Activated CD8-positive, alpha-beta memory T cell treated with anti-CD3 and anti-CD28 coated beads, Interleukin-2, amount 50 U/mL, for 48 hours (primary cell): ENCODE measurements at places on chromosomes 4 and X.
A peak's percentile ranks its signal among the peaks of the same experiment; 100 is the strongest.

DNA sequence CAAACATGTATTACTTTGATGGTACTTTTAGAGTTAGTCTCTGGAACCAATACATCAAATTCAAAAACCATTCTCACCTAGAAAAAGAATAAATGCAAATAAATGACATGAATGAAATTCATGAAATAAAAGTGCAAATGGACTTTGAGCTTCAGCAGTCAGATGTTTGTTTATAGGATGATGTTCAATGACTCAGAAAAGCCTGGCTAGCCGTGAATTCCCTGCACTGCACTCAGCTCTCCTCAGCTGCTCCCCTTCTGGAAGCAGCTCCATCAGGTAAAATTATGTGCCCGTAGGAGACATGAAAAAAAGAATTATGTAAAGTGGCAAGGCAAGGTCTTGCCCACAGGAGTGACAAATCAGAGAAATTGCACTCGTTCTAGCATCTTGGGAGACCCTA, 390.6 kb downstream of the GPM6A start:
- no peak for DNase-seq

- DNase-seq, result peak; percentile 42
Measured at GRCh38 chrX:1444561-1445500, 7.9 kb downstream of the ASMTL start.

GRCh38 chr4:76296286-76296820, 10.2 kb upstream of the STBD1 start:
- no peak for DNase-seq

DNA sequence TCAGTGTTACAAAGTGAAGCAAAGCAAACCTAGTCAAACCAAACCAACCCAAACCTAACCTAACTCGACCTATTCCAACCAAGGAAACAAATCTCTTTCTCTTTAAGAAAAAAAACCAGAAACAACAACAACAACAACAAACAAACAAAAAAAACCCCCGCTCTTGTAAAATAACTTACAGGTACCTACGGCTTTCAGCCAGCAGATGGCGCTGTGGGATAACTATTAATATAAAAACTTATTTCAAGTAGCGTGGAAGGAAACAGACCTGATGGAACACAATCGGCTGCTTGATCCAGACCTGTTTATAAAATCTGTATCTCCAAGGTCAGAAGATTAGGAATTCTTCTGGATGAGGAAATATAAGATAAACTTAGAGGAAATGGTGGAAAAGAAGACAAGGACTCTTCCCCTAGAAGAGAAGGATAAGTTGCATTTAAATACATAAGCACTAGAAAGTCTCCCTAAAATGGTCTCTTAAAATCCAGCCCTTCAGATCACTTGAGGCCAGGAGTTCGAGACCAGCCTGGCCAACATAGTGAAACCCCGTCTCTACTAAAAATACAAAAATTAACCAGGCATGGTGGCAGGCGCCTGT, 34.4 kb upstream of the CDKL5 start:
- DNase-seq, result peak; percentile 78

- DNase-seq, result no peak
Measured at GRCh38 chr4:20698382-20698781, 1.9 kb upstream of the PACRGL start.

GRCh38 chrX:13284570-13284969, 35.3 kb downstream of the ATXN3L start:
- no peak for DNase-seq

- DNase-seq, result no peak
Measured at GRCh38 chr4:155060419-155060818, 148.0 kb upstream of the NPY2R start.

- no peak for DNase-seq
Measured at GRCh38 chrX:97315939-97316338, 432.2 kb downstream of the RPA4 start.

- no peak for DNase-seq
Measured at GRCh38 chr4:39484582-39485272, 25.9 kb downstream of the LIAS start.

DNA sequence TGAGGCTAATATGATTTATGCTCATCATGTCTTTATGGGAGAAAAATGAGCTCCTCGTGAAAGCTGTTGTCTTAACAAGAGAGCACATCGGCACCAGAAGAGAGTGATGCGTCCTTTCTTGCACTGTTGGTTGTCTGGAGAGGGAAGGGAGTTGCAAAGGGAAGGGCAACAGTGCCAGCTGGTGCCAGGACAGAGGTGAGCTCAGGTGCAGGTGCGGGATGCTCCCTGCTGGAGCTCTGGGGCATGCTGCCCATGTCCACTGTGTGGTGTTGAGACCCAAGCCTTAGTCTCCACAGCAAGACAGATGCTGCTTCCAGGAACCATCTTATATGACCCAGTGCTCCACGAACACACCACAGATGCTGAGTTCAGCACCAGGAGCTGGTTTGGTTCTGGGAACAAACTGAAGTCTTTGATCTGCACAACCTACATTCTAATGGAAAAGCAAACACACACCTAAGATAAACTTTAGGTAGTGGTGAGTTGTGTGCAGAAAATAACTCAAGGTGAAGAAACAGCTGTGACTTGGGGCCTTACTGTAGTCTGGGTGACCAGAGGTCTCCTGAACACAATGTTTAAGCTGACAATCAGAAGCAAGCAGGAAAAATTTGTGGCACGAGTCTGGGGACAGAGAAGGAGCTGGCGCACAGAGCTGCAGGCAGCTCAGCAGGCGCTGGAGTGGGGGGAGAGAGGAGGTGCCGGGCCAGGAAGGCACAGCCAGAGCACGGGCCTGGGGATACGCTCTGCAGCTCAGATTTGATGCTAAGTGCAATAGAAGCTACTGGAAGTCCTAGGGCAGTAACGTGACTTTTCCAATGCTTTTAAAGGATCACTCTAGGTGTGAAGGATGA, 73.2 kb downstream of the HAUS3 start:
- no peak for DNase-seq

- no peak for DNase-seq
Measured at GRCh38 chrX:2538031-2538757, 37.4 kb upstream of the DHRSX start.

GRCh38 chrX:68550193-68550592, 51.3 kb downstream of the YIPF6 start:
- no peak for DNase-seq

DNA sequence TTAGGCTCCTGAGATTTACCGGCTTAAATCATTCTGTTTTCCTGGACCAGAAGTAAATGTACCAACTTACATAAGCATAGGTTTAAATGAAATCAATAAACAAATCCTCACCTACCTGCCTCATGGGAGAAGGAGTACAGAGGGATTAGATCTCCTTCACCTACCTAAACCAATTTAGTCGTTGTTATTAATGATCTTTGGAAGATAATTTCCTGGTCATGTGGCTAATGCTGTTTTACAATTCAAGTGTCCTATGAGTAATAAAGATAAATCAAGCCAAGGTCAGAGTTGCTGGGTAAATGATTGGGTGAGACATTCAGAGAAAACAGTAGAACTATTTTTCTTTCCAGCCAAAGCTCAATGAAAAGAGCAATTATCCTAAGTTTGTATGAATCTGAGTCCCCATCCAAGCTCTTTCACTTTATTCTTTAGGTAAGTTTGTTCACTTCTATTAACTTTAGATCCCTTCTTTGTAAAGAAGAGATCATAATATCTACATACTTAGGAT, 423.0 kb upstream of the FAM241A start:
- no peak for DNase-seq

GRCh38 chrX:118718737-118719136, 8.7 kb upstream of the IL13RA1 start:
- no peak for DNase-seq

DNA sequence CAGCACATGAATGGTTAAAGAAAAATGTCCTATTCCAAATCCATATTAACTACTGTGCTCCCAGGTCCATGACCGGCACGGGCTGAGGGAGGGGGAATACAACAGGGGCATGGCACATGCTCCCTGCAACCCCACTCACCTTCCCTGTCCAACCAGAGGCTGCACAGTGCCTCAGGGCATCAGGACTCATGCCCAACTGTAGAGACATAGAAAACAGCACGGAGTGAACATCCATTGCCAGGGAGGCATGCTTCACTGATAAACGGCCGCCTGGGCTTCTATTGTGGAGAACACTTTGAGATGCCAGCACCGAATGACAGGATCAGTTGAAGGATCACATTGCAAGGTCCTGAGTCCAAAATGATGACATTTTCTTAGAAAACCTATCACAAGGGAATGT, 140.6 kb downstream of the STK32B start:
- no peak for DNase-seq

DNA sequence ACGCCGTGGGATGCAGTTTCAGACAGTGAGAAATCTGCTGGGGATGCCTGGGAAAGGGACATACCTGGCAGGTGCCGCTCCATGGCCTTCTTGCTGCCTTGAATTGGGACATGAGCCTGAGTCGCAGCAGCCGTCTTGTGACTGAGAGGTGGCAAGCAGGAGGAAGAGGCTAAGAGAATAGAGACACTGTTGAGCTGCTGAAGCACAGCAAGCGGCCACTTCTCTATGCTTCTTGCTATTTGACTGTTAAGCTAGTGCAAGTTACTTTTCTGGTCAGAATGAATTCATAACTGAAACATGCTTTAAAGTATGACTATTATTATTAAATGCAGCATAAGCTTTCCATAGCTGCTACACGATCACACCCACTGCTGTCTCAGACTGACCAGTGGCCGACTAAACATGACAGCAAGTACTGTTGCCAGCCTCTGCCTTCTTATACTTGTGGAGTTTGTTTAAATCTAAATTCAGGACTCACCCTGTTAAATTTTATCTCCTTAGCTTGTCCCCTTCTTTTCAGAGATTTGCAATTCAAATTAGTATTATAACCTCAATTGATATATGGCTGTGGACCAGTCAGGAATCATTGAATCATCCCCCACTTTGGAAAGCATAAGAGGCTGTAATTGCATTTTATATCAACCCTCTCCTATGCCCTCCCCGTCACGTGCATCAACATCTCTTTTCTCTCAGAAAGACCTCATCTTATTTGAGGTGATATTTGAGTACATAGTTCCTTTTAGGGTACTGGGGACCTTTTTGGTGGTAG, 24.8 kb upstream of the ACSL1 start:
- no peak for DNase-seq

- no peak for DNase-seq
Measured at GRCh38 chrX:56216332-56216731, 15.8 kb upstream of the KLF8 start.

- no peak for DNase-seq
Measured at GRCh38 chr4:76690906-76691275, 207.1 kb downstream of the SOWAHB start.

DNA sequence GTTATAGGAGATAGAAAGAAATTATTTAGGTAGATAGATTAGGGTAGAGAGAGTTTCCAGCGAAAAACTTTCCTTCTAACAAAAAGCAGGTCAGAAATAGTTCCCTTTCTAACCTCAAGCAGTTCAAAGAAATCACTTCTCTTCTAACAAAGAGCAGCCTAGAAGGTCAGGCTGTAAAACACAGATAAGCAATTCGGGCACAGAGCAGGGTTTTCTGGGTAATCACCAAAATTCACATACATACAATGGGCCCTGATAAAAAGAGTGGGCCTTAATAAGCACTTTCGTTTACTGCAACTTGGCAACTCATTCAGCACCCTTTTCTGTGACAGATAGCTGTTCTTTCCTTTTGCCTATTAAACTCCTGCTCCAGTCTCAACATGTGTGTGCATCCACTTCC, 13.4 kb upstream of the NAF1 start:
- DNase-seq, result no peak

DNA sequence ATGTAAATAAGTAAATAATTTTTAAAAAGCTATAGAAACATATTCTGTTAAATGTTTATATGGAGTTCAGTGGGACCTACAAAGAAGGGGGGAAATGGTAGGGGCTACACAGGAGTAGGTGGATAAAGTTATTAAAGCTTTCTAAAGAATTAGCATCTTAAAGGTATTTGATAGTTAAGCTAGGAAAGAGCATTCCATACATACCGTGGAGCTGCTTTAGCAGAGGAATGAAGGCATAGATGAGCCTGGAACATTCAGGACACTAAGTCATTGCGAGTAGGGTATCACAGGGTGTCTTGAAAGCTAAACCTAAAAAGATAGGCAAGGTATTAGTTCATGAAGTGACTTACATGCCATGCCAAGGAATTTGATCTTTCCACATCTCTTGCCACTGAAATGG, 60.4 kb downstream of the SLC10A6 start:
- no peak for DNase-seq

- DNase-seq, result no peak
Measured at GRCh38 chr4:171622729-171623128, 190.5 kb upstream of the GALNTL6 start.

GRCh38 chrX:27751976-27752375, 55.8 kb upstream of the MAGEB10 start:
- DNase-seq, result no peak

GRCh38 chrX:13404364-13404763, 84.5 kb upstream of the ATXN3L start:
- no peak for DNase-seq

DNA sequence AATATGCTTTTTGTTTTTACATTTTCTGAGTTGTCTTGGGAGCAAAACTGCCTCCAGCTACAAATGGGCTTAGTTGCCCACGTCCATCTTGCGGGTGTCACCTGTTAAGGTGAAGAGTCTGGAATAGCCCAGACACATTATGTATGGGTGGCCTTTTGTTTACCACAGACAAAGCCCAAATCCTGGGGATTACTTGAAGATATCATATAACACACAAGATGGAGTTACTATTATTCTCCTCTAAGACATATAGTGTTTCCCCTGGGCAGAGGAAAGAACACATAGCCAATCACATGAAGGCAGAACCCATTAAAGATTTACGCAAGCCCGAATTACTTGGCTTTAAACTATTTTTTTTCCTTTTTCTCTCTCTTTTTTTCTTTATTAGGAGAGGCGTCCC, 625.6 kb upstream of the FAM241A start:
- no peak for DNase-seq

DNA sequence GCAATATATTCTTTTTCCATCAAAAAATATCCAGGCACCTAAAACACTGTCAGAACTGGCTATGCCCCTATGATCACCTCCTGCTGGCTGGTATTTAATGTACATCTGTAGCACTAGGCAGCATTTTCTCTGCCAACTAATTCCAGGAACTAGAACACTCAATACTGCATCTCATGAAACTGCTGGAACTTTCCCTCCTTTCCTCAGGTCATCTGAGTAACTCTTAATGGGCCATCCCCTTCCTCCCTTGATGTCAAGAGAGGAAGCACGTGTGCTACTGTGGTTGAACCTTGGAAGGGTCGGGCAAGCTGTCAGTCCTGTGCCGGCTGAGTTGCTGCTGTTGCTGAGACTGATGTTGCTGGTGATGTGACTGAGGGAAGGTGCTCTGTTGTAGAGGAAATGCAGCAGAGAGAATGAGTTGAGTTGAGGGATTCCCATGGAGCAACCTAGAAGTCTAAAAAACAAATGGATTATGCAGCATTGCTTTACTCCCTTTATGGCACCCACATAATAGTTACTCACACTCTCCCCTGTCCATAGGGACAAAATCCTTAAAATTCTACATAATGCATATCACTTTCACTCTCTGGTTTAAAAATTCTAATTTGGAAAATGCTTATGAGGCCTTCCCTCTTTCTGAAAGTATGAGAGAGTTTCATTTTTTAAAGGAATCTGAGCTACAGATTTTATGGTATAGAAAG, 39.5 kb downstream of the TMEM165 start:
- DNase-seq, result no peak
